Fibroblast of villous mesenchyme (primary cell): ENCODE measurements at places on chromosomes 3 and 15. TPM values are rescaled to one million over a fixed set of nuclear protein-coding genes. Genes with fewer than 3 reads are reported as not detected.

IDH2 gene
- total RNA-seq, result 70.4 and 75.7 TPM in 2 replicates

GRCh38 chr3:130276203-130276803, 69.2 kb upstream of the COL6A5 start:
- DNase-seq, result peak; percentile 65

DNA sequence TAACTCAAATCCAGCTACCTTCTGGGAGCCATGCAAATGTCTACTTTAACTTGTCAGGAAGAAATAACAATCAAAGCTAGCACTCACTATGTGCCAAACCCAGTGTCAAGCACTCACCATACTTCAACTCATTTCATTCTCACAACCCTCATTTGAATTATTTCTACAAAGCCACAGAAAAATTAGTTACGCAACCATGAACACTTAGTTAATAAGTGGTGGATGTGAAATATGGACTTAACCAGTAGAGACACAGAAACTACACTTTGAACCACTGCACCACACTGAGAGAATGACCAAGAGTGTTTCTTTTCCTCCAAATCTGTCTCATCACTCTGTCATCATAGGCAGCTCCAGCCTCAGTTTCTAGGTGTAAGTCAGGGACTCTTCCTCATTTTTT, 91.0 kb upstream of the MBNL1 start:
- no peak for DNase-seq

ADPRH gene
- total RNA-seq, result 3.0 and 4.2 TPM in 2 replicates

DNA sequence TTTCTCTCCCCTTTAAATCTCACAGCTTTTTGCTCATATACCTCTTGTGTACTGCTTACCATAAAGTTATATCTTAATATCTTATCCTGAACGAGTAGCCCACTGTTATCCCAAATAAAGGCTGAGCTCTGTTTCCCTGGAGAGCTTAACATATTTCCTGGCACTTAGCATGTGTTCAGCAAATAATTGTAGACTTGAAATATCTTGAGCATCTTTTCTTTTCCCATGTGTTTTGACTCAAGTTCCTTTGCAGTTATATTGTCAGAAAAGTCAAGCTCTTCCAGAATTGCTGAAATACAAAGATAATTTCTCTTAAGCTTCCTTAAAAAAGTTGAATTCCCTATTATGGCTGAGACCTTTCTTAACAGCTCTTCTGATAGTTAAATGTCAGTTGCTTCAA, 150.5 kb downstream of the LPP start:
- no peak for DNase-seq

GRCh38 chr3:127135241-127136023, 57.5 kb upstream of the PRR23E start:
- peak; percentile 12 for DNase-seq

DNA sequence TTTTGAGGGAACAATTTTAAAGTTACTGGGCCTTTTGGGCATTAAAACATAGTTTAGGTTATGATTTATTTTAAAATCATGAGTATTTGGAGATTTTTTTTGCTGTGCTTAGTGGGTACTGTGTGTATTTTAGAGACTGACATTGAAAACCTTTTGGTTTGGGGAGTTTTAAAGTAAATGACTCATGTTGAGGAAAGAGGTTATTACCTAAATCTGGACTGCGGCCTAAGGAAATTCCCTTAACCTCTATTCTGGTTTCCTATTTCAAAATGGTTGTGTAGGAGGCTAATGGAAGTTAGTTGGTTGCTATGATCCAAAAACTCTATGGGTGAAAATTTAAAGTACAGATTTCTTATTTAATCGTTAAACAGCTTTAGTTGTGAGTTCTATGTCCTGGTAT, 57.3 kb upstream of the DPH6 start:
- DNase-seq, result peak; percentile 57

- no peak for DNase-seq
Measured at GRCh38 chr3:70096376-70097066, 97.0 kb downstream of the SAMMSON start.

GRCh38 chr15:79094611-79095021, 4.0 kb upstream of the RASGRF1 start:
- DNase-seq, result no peak

DNAH1 gene
- 4.7 and 4.8 TPM in 2 replicates for total RNA-seq

GRCh38 chr15:94887391-94887790, 656.0 kb downstream of the MCTP2 start:
- no peak for DNase-seq

DNA sequence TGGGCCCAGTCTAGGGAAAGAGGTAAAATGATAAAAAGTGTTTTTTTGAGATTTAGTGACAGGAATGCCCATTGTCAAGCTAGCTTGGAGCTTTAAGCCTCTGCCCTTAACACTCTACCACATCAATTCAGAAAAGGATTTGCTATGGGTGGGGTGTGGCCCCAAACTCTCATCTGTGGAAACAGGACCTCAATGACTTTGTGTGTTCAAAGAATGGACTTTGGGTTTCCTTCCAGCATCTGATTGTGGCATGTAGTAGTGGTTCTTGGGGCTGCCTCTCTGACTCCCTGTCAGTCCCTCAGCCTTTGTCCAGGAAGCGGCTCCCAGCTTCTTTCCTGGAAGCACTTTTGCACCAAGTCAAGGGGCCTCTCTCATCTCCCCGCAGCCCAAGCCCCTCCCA, 56.1 kb downstream of the CCNL1 start:
- DNase-seq, result no peak

ESYT3 gene
- total RNA-seq, result under 0.01 TPM in 2 replicates

STRIT1 gene
- total RNA-seq, result not detected in 2 replicates
